ENCODE measurements at places on chromosomes 1 and 21.

- DNase-seq, result no peak
Observed at GRCh38 chr1:180312926-180313325, 82.9 kb downstream of the LHX4 start.

- DNase-seq, result no peak
Observed at GRCh38 chr1:50425376-50426107, 2.3 kb upstream of the DMRTA2 start.

GRCh38 chr1:39539252-39539790 lies 37.3 kb downstream of the PABPC4 start:
- no peak for DNase-seq

DNA sequence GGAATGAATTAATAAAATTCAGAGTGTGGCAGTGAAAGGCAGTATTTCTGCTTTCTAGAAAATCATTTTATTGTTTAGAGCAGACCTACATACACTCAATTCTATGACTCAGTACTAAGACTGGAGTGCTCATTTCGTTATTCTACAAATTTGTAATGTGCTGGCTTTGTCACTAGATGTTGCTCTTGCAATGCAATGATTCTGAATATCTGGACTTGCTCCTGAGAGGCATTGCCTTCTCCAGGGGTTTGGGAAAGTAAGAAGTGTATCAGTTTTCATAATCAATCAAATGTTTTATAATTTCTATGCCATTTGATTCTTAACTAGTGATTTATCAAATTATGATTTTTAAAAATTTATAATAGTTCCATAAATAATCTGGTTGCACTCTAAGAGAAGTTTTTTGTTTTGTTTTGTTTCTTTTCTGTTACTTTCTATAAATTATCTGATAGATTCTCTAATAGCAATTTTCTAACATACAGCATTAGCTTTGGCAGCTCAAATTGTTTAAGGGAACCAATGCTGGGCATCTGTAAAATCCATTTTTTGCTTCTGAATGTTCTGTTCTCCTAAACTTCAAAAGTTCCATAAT lies 280.5 kb upstream of the SGIP1 start:
- no peak for DNase-seq

All from activated CD4-positive, alpha-beta T cell treated with anti-CD3 and anti-CD28 coated beads for 1 hour (primary cell).